ENCODE measurements at places on chromosomes 11 and 22. TPM values are rescaled to one million over a fixed set of nuclear protein-coding genes. Genes with fewer than 3 reads are reported as not detected.

GRCh38 chr22:30323246-30323645, 3.5 kb downstream of the TBC1D10A start:
- DNase-seq, result no peak

DNA sequence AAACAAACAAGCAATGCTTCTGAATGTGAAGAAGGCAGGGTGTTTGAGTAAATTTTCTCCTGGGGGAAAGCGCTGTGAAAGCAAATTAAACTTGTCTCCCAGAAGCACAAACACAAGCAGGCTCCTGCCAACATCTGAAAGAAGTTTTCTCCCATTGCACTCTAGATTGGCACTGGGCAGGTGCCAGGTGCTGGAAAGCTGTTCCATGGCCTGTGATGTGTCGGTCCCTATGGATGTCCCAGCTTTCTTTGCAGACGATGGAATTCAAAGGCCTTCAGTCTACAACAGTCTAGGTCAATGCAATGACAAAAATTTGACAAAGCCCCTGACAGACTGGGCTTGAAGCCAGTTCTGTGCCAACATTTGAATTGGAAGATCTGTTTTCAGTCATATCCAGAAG, 246.1 kb upstream of the NARS2 start:
- no peak for DNase-seq

GRCh38 chr11:44434191-44434590, 124.3 kb upstream of the ALX4 start:
- DNase-seq, result no peak

The OR52N4 gene
- total RNA-seq, result not detected

- no peak for DNase-seq
These were observed 113.5 kb downstream of the SOX6 start for GRCh38 chr11:16242806-16243205.
